Suprapubic skin (tissue), 4 donors: ENCODE measurements at places on chromosomes 3 and 15. TPM values are rescaled to one million over a fixed set of nuclear protein-coding genes. Genes with fewer than 3 reads are reported as not detected.

DNA sequence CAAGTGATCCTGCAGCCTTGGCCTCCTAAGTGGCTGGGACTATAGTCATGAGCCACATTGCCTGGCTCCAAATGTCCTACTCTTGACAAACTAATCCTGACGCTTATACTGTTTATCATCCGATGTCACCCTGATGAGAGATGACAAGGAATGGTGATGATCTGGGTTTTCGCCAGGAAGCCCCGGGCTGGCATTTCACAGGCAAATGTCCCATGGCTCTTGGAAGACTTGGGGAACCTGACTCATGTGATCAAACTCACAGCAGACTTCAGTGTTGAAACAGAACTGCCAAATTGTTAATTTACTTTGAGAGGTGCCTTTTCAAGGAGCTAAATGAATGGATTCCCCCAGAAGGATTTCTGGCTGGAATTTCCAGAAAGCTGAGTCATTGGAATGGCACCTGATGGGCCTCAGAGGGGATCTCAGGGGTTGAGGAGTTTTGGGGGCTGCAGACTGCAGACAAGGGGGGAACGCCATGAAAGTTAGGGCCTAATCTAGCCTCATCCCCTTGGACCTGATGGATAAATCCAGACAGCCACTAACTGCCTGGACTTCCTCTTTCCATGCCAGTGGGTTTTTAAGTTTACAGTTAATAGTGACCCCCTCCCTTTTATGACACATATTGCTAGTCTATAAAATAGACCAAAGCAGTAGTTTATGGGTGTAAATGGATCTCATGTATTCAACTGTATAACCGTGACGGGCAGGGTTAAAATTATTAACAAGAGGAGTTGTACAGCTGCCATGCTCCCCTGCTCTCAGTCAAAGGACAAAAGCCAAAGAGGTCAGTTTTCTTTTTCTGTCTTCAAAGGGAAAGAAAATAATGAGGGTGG lies 146.6 kb downstream of the CHSY1 start:
- no peaks in the 10 kb centered on the region for H3K4me1 ChIP-seq
- no peak overlapping the region for H3K4me3 ChIP-seq
- no peak for DNase-seq
- no peak overlapping the region for H3K27ac ChIP-seq
- H3K27me3 ChIP-seq, result no peaks in the 10 kb centered on the region

The GPR156 gene
- 0.30 TPM for total RNA-seq

DNA sequence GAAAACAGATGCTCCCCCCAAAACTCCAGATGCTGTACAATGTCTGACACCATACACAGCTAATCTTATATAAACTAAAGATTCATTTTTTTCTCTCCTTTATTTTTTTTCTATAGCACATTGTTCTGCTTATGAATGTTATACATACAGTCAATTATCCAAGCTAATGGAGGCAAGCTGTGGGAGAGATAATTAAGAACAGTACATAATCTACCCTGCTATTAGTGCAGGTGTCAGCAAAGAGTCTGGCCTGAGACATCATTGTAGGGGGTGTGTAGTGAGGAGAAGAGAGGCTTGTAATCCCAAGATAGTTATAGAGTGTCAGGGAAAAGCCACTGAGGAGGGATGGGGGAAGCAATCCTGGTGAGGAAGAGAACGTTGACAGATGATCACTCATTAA lies 25.4 kb upstream of the CHMP2B start:
- H3K36me3 ChIP-seq, result no peaks in the 10 kb centered on the region
- no peaks in the 10 kb centered on the region for H3K4me1 ChIP-seq
- H3K27me3 ChIP-seq, result no peaks in the 10 kb centered on the region
- no peak overlapping the region for H3K4me3 ChIP-seq

The TATDN2 gene
- 25.6 TPM for total RNA-seq

- peaks cover 8% of the 10 kb centered on the region for H3K4me1 ChIP-seq
- no peaks in the 10 kb centered on the region for H3K36me3 ChIP-seq
- no peak overlapping the region for H3K27ac ChIP-seq
- no peak for DNase-seq
- no peaks in the 10 kb centered on the region for H3K27me3 ChIP-seq
Observed at GRCh38 chr3:45345846-45346580, 42.4 kb upstream of the LARS2 start.

DNA sequence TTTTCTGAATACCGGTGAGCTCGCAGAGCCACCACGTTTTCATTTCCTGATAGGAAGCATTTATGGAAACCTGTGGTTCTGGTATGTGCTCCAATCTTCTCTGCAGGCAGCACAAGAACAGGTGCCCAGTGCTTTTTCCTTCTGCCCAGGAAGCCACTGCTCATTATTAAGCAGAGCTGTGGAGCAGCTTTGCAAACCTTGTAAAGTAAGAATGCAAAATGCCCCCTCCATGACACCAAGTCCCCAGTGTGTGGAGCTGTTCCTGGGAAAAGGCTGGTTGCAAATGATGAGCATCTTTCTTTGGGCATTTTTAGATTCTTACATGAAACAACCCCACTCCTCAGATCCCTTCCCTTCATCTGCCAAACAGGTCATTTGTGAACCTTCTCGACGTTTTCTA lies 65.7 kb upstream of the MRPL3 start:
- no peaks in the 10 kb centered on the region for H3K27me3 ChIP-seq
- H3K36me3 ChIP-seq, result no peaks in the 10 kb centered on the region
- H3K27ac ChIP-seq, result no peak overlapping the region
- no peak overlapping the region for H3K4me3 ChIP-seq

GRCh38 chr15:100043692-100044091 lies 298.1 kb downstream of the ADAMTS17 start:
- H3K4me3 ChIP-seq, result no peak overlapping the region
- H3K36me3 ChIP-seq, result no peaks in the 10 kb centered on the region
- no peak overlapping the region for H3K27ac ChIP-seq
- no peaks in the 10 kb centered on the region for H3K27me3 ChIP-seq
- no peak for DNase-seq
- peaks cover 4% of the 10 kb centered on the region for H3K4me1 ChIP-seq

- no peaks in the 10 kb centered on the region for H3K36me3 ChIP-seq
- no peak overlapping the region for H3K27ac ChIP-seq
- H3K4me3 ChIP-seq, result no peak overlapping the region
- DNase-seq, result no peak
- no peaks in the 10 kb centered on the region for H3K27me3 ChIP-seq
- H3K4me1 ChIP-seq, result peaks cover 4% of the 10 kb centered on the region
Observed at GRCh38 chr3:166446986-166447385, 609.8 kb upstream of the BCHE start.

The CCR1 gene
- 0.68 TPM for total RNA-seq

The GRK7 gene
- total RNA-seq, result not detected

- no peaks in the 10 kb centered on the region for H3K36me3 ChIP-seq
- DNase-seq, result no peak
- no peaks in the 10 kb centered on the region for H3K27me3 ChIP-seq
- H3K4me1 ChIP-seq, result peaks cover 4% of the 10 kb centered on the region
- no peak overlapping the region for H3K27ac ChIP-seq
- H3K4me3 ChIP-seq, result no peak overlapping the region
Observed at GRCh38 chr3:183123891-183124290, 24.6 kb upstream of the MCCC1 start.

The ZIC4 gene
- not detected for total RNA-seq

GRCh38 chr15:97961067-97961954 lies 808 bp downstream of the ARRDC4 start:
- H3K27me3 ChIP-seq, result no peaks in the 10 kb centered on the region
- H3K36me3 ChIP-seq, result peaks cover 3% of the 10 kb centered on the region
- H3K4me3 ChIP-seq, result peak overlapping the region; percentile 92
- peaks cover 61% of the 10 kb centered on the region for H3K4me1 ChIP-seq
- H3K27ac ChIP-seq, result peak overlapping the region; percentile 96
- DNase-seq, result peak; percentile 83

GRCh38 chr15:68524753-68525584 lies 53.8 kb upstream of the CORO2B start:
- no peak for DNase-seq
- no peaks in the 10 kb centered on the region for H3K36me3 ChIP-seq
- peaks cover 10% of the 10 kb centered on the region for H3K4me1 ChIP-seq
- peak overlapping the region; percentile 67 for H3K27ac ChIP-seq

DNA sequence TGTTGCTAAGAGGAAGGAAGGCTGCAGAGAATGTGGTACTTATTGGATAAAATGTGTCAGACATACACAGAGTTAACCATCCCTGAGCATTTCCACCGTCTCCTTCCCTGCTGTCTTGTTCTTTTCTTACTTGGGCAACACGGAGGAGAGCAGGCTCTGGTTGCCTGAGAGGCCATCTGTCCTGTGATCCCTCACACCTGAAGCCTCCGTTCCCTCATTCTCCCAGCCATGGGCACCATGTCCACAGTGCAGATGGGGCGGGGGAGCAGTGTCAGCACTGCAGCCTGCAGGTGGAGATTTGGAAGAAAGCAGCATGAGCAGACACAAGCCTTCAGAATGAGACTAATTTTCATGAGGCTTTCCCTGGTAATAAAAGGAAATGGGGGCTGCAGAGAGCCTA lies 133.7 kb downstream of the CHCHD6 start:
- H3K27ac ChIP-seq, result no peak overlapping the region
- H3K27me3 ChIP-seq, result no peaks in the 10 kb centered on the region
- no peaks in the 10 kb centered on the region for H3K36me3 ChIP-seq
- no peak overlapping the region for H3K4me3 ChIP-seq

DNA sequence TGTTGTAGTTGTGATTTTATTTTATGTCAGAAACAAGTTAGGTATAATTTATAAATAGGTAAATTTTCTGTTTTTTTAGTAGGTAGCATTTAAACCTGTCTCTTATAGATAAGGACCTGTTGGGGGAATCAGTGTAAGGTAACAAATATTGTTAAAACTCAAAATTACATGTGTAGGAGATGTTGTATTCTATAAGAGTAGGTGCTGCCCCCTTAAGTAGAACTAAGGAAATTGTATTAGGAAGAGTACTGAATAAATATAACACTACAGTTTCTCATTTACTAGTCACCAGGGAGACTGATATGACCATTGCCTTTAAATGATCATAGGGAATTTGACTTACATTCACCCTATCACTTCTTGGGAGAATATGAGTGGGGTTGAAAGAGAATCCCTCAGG lies 31.2 kb downstream of the SLC25A36 start:
- H3K27ac ChIP-seq, result no peak overlapping the region
- H3K4me3 ChIP-seq, result no peak overlapping the region
- H3K4me1 ChIP-seq, result no peaks in the 10 kb centered on the region
- no peak for DNase-seq

The MUSTN1 gene
- 14.5 TPM for total RNA-seq

The BLM gene
- total RNA-seq, result 0.89 TPM

DNA sequence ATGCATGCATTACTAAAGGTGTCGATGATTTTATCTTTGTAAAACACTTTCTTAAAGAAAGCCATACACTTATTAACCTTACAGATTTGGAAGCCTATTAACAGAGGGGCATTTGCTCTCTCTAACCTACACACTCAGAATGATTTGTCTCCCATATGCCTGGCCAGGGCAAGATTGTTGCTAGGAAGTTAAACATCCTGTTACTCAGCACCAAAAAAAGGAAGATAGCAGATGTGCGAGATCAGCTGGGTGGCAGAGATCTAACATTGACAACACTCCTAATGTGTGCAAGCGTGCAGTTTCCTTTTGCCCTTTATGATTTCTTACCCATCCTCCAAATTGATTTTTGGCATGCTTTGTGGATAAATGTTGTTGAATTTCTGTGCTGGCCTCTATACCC lies 73.9 kb upstream of the TMEM108 start:
- no peak overlapping the region for H3K27ac ChIP-seq
- H3K36me3 ChIP-seq, result no peaks in the 10 kb centered on the region
- H3K4me3 ChIP-seq, result no peak overlapping the region
- H3K27me3 ChIP-seq, result no peaks in the 10 kb centered on the region

DNA sequence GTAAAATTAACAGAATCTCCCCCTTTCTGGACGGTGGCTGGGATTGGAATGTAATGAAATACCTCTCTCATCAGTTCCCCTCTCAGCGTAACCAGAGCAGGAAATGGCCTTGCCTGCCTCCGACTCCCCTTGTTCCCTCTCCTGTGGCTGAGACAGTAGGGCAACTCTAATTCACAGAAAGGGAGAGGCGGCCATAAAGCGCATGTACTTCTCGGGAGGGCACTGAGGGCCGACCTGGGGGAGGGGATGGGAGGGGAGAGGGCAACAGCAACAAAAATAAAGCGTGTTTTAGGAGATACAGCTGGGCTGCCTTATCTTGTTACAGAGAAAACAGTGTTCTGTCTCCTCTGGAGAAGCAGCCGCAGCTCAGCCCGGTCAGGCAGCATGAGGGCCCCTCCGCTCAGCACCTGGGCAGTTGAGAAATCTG lies 783.3 kb upstream of the ARRDC4 start:
- H3K36me3 ChIP-seq, result no peaks in the 10 kb centered on the region
- H3K4me3 ChIP-seq, result no peak overlapping the region
- no peak overlapping the region for H3K27ac ChIP-seq
- no peak for DNase-seq
- H3K27me3 ChIP-seq, result no peaks in the 10 kb centered on the region

GRCh38 chr3:58340594-58341244 lies 8.0 kb downstream of the PXK start:
- H3K27me3 ChIP-seq, result no peaks in the 10 kb centered on the region
- no peak for DNase-seq
- peaks cover 8% of the 10 kb centered on the region for H3K4me1 ChIP-seq
- H3K27ac ChIP-seq, result no peak overlapping the region
